ENCODE measurements at places on chromosomes 2 and 18. TPM values are rescaled to one million over a fixed set of nuclear protein-coding genes. Genes with fewer than 3 reads are reported as not detected.

DNA sequence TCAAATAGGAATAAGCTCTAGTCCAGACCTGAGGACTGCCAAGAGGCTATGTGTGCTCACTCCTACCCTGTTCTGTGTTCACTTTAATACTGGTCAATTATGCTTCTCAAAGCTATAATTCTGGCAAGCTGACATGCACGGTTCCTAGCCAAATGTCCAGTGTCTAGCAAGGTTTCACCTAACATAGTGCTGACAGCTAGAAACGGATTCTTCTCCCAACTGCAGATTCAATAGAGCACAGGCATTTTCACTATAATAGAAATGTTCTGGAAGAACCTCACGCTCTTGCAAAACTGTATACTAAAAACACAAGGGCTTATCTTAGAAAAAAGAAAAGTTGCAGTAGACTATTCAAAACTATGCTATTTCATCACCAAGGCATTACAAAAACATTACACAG lies 45.1 kb downstream of the HDAC4 start:
- no peak for DNase-seq

DNA sequence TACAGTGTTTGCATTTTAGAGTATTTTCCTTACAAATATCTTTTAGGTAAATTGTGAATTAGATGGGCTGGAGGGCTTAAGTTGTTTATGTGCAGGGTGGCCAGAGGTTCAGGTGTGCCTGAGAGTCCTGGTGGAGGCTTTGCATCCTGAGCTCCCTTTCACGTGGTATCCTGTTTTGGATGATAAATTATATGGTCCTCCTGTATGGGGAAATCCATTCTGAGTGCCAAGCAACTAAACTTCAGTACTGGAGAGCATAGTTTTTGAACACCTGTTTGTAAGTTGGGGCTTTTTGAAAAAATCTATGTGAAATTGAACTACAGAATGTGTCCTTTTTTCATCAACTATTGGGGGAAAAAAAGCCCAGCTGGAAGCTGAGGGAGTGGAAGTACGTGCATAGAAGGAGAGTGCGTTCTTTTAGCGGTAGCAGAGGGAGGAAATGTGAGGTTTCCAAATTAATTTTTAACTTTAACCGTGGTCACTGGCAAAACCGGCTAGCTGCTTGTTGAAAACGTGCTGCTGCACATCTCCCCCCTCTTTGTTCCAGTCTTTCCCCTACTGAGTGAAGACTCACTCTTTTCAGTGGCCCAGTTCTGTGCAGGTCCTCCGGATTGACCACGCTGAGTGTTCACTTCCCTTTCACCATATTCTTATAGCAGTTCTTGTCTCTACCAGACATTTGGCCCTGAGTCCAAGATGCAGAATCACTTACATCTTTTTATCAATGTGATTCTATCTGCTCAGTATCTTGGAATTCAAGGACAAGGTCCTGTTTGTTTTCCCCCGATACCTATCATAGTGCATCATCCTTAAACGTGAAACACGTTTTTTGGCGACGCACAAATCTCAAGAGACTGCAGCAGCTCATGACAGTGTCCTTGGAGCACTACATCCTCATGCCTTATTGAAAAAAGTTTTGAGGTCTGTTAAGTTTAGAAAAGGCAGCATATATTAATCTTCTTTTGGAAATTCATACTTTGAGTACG lies 15.3 kb downstream of the CNOT11 start:
- DNase-seq, result no peak

- DNase-seq, result no peak
These were observed 37.6 kb downstream of the RMC1 start for GRCh38 chr18:23540867-23541266.

- DNase-seq, result no peak
These were observed 71.0 kb downstream of the ARL4C start for GRCh38 chr2:234425639-234426603.

DNA sequence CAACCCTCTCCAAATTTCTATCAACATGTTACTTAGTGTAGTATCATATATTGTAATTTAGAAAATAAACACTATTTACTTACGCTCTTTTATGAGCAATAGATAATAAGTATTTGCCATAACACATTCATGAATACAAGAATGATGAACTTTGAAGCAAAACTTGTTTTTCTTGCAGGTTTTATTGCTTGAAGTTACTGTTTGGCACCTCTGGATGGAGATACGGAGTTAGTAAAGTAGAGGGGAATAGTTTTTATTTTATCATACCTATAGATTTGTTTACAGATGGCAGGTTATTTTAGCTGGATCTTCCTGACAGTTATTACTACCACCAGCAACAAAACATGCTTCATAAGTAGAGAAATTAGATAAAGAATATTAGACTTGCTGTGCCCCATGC lies 274.2 kb upstream of the LRRTM4 start:
- DNase-seq, result no peak

DNA sequence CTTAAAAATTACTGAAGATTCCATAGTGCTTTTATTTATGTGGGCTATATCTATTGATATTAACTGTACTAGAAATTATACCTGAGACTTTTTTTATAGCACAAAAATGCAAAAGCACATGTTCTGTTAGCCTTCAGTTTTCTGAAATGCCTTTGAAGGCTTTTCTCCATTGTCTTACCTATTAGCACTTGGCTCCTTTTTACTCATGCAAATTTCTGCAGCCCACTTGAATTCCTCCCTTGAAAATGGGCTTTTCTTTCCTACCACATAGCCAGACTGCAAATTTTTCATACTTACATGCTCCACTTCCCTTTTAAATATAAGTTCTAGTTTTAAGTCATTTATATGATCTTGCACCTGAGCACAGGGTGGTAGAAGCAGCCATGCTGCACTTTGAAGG lies 453.0 kb upstream of the TRIB2 start:
- DNase-seq, result no peak

DNA sequence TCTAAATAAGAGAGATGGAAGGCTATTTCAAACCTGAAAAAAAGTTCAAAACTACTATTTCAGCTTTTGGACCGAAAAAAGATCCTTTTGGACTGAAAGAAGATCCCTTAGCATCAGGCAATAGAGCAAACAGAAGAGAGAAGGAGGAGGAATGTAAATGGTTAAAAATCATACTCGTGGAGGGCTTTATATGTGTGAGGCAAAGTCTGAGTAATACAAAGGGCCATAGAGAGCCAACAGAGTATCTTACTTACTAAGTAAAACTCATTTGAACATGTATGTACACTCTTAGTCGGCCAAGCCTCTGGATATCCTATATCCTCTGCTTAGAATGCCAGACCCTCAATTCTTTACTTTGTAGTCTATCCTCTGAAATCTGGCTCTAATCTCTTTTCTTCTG lies 55.7 kb downstream of the ITSN2 start:
- DNase-seq, result no peak

The YPEL5 gene
- total RNA-seq, result 61.9 TPM

DNA sequence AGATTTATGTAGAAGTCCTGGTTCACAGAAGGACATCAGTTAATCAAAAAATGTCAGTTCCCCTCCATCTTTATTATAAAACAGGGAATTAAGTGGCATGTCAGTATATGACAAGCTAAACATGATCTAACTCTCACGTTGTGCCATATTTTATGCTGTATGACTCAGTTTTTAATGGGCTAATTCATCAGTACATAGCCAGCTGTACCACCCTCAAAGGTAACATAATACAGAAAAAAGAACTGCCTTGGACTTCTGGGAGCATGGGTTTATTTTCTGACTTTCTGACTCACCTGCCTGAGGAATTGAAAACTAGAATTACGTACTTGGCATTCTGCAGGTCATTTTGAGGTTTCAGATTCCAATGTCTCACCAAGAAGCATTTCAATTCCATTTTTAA lies 135.7 kb downstream of the CMPK2 start:
- DNase-seq, result no peak

The KIAA2012 gene
- total RNA-seq, result not detected

DNA sequence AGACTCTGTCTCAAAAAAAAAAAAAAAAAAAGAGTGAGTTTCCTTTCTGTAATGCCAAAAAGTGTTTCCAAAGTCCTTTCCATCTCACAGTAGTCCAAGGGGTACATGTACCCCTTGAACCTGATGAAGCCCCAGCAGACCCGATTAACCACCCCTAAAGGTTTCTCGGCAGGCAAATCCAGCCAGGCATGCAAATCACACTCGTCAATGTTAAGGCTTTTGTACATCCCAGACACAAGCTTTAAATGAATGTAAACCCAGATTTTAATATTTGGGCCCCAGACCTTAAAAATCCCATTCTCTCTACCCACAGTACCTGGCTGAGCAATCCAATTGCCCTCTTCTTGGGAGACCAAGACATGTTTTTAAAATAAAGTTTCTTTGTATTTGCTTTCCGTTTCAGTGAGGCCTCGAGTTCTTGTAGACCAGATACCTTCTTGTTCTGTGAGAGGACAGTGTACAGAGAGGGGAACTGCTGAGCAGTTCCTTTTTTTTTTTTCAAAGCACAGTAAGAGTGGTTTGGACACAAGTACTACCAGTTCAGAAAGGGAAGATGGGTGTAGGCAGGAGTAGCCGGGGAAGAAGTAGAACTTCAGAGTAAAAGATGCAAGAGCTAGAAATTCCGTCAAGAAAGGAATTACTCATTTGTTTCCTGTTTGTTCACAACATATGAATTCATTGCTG lies at the start of gene NLRC4:
Gene NLRC4 (minus strand): TSS at position 465 of the 684 bp plus-strand sequence. CDS start 8,111 bp downstream, outside the sequence.
- no peak for DNase-seq

- no peak for DNase-seq
These were observed 156.3 kb downstream of the SUCLG1 start for GRCh38 chr2:84302513-84303412.

- DNase-seq, result no peak
These were observed 7.0 kb upstream of the STK39 start for GRCh38 chr2:168254158-168254935.

DNA sequence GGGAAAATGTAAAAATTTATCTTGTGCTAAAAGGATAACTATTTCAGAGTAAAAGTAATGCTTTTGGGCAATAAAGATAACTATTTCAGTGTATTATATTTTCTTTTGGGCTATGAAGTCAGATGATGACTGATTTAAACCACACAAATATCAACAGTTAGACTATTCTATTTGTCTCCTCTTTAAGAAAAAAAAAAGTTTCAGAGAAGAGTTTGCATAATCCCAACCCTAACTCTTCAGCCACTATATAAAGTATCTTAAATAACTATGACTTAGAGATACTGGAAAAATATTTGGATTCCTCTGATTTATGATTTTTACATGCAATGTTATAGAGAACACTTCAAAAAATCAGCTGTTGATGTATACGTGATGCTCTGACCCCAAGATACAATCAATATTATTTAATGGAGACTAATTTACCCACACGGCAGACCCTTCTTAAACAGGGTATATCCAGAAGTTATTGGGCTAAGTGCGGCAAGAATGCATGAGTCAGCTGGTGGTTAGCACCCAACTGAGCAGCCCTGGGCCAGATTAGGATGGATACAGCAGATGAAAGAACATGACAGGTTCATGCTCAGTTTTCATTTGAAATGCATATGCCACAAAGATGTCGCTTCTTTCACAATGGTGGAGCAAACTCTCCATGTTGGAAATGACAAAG lies 279.0 kb downstream of the AFF3 start:
- DNase-seq, result no peak

DNA sequence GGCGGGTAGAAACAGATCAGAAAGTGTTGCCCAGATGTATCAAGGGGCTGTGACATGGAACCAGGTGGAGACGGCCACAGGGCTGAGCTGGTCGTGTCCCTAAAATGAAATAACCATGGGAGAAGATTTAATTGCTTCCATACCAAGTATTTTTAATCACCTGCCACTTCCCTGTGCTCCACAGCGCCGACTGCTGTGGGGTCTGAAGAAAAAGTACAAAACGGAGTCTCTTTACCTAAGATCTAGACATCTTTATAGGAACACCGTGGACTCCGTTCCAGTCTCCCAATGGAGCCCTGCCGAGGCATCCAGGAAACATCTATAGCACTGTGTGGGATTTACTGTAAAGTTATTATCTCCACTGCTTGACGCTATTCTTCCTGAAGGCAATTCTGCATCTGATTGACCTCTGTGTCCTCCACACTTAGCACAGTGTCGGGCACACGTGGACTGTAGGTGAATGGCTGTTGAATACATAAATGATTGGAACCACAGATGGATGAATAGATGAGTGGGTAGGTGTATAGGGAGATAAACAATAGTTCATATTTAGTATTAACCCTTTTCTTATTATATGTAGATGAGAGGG lies 21.6 kb upstream of the GYPC start:
- no peak for DNase-seq

The CAPN14 gene
- total RNA-seq, result 0.32 TPM

DNA sequence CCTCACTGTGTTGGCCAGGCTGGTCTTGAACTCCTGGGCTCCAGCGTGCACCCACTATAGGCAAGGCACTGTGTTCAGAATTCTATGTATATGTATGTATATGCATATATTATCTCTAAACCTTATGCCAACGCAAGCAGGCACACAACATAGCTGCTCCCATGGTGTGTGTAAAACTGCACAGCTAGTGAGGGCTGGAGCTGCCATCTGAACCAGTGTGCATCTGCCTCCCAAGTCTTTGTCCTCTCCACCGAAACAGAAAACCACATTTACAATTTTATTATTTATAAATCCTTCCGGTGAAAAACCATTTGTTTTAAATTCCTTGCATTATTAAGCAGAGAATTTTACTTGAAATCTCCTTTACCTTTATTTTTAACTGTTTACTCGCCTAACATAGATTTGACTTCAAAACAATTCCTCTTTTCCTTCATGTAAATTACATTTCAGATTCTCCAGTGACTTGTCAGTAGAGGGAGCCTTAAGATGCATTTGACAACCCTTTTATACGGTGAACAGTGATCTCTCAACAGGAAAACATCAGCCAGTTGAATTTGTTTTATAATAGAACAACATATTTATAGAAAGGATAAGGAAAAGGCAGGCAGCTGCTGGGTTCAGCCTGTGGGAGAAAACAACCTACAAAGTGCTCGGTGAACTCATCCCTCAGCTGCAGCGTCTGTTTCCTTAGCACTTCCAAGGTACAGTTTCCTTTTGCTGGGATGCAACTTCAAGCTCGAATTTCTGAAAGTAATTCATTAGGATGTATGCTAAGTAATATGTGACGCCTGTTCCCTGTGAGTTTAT lies 101.2 kb downstream of the MYT1L start:
- no peak for DNase-seq

GRCh38 chr2:47964722-47965434 lies 58.6 kb upstream of the FBXO11 start:
- no peak for DNase-seq

The SCN7A gene
- total RNA-seq, result 27.7 TPM

The HES6 gene
- total RNA-seq, result 2.5 TPM

DNA sequence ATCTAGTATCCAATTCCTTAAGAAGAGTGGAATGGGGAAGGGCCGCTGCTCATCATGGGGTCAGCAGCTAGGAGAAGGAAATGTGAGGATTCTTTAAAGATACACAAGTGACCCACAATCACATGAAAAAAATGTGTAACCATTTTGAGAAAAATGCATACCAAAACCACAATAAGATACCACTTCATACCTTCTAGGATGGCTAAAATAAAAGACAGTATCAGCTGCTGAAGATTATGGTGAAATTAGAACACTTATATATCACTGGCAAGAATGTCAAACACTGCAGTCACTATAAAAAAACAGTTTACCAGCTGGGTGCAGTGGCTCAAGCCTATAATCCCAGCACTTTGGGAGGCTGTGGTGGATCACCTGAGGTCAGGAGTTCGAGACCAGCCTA lies 67.9 kb downstream of the C2orf74 start:
- no peak for DNase-seq

Measured in Right ventricle myocardium superior (tissue), 1 donor.